ENCODE measurements at places on chromosomes 3 and 15.

DNA sequence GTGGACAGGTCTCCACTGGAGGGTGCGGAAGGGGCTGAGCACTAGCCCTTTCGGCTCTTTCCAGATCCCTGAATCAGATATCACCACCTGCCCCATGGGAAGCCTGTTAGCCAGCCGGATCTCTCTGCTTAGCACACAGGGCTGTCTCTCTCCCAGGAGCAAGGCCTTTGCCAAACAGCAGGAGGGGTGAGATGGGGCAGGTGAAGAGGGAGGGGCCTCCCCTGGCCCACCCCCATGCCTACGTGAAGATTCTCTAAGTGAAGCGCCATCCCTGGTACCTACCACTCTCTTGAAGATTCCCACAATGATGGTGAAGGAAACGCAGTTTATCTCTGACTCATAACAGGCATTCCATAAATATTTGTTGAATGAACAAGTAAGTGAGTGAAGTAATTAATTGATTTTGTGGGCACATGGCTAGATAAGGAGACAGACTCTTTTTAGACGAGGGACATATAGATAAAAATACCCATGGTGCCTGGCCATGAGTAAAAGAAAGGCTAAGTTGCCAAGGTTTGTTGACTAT, 19.6 kb upstream of the HCN4 start:
- no peak for DNase-seq

DNA sequence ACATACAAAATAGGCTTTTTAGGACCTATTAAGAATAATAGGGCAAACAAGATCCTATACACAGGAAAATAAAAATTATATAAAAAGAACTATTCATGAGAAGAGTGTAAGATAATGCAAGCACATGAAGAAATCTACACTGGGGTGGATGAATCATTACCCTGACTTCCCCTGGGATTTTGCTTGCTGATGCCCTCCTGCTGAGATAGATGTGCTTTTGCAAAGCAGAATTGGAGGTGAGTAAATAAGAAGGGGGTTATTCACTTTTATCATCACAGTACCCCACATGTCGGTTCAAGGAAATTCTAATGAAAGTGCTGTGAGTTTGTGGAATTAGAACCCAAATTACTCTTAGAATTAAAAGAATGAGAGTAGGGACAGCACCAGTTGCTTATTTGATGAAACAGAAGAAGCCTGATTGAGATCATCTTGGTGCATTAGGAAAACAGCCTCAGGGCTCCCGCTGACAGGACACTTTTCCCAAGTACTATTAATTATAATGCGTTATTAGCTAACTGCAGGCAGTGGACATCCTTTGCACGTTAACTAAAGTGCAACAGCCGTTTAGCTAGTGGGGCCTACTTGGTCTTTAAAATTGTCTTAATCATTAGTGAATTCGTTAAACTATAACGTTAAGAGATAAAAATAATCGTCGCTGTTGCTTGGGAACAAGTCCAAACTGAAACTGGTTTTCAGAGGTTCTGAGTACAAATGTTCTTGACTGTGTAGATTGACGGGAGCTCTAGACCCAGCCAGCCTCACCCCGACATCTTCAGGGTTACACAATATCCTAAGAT, 48.4 kb downstream of the SLC2A2 start:
- DNase-seq = no peak

- no peak for DNase-seq
Observed at GRCh38 chr3:73734211-73735089, 109.7 kb upstream of the PDZRN3 start.

DNA sequence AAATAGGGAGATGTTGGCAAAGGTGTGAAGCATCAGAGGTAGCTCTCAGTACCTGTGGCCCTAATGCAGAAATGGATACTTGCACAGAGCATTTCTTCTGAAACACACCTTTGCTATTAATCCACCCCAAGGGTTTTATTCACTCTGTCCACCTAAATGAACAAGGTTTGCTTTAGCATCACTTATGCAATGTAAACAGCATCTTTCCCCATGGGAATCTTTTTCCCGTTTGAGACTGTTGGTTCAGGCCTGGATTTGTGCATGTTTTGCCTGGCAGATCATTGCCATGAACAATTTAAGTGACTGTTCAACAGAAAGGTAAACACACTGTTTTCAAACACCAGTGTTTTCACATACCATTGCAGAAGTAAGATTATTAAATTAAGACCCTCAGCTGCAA, 508.3 kb downstream of the SOX2 start:
- no peak for DNase-seq

- DNase-seq = no peak
Observed at GRCh38 chr3:71611099-71611498, 27.6 kb upstream of the FOXP1 start.

GRCh38 chr15:57216288-57216687, 160.0 kb upstream of the CGNL1 start:
- no peak for DNase-seq

GRCh38 chr3:46369675-46370132, 1.0 kb upstream of the CCR5 start:
- DNase-seq = peak; percentile 33

DNA sequence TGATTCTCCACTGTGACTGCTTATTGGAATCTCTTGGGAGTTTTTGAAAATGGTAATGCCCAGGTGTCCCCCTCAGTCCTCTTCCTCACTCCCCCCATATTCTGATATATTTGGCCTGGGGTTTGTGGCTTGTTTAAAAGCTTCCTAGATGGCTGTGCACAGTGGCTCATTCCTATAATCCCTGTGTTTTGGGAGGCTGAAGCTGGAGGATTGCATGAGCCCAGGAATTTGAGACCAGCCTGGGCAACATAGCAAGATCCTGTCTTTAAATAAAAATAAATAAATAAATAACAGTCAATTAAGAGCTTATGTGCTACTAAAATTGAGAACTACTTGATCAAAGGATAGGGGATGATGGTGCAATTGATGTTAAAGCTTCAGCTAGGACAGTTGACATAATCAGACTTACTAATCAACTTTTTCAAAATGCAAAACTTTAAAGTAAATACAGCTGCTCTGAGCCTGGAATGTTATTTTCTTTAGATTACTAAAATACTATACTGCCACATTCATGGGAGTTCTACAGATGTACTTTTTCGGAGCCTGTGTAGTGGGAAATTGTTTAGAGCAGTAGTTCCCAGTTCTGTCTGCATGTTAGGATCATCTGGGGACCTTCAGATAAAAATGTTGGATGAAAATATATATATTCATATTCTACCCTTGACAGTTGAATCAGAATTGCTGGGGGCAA, 33.4 kb downstream of the ARIH1 start:
- DNase-seq = no peak

DNA sequence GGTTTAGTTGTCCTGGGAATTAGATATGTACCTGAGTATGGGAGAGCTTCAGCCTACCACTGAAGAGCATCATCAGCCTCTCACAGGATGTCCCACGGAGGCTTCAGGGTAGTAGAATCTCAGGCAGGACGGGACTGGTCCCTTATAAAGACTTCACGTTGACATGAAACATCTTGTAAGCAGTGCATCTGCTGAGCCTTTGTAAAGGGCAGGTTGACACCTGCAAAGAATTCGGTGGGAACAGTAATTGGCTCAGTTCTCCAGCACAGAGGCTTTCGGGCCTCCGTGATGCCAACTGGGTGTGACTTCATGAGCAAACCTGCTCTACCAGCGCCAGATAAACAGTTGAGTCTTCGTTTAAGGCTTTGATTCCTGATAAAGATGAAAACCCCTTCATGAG, 26.9 kb upstream of the AVEN start:
- DNase-seq = no peak

- no peak for DNase-seq
Observed at GRCh38 chr15:70336425-70337009, 238.8 kb upstream of the TLE3 start.

DNA sequence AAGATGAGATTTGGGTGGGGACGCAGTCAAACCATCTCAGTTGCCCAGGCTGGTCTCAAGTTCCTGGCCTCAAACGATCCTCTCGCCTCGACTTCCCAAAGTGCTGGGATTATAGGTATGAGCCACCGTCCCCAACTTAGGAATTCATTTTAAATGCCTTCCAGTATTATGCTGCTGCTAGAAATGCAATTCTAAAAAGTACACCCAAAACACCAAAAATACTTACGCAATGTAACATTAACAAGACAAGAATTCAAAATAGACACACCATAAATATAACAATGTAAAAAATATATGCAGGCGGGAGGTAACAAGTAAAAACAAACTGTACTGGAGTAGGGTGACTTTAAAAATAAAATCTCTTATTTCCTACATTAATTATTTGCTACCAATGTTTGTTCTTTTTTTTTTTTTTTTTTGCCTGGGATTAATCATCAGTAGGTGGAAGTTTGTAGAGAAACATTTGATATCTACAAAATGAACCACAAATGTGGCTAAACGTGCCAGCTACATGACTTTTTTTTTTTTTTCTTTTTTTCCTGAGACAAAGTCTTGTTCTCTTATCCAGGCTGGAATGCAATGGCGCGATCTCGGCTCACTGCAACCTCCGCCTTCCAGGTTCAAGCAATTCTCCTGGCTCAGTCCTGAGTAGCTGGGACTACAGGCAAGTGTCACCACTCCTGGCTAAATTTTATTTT, 56.8 kb downstream of the SETMAR start:
- no peak for DNase-seq

GRCh38 chr3:105806359-105806758, 62.5 kb downstream of the CBLB start:
- DNase-seq = no peak

DNA sequence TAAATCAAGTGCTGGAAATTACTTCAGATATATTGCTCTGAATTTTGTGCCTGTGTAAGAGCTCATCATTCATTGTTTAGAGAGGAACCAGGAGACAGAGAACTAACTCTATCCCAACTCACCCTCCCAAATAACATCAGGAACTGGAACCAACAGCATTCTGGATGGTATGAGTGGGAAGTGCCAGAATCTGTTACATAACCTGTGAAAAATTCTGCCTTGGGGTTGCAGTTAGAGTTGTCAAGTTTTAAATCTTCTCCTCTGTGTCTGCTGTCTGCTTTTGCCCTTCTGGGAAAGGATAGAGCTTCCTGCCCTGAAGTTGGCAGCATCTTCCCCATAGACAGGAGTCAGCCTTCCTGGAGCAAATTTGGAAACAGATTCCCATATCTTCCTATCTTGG, 41.2 kb downstream of the TIMP4 start:
- DNase-seq = no peak

- DNase-seq = no peak
Observed at GRCh38 chr3:188041193-188041592, 112.8 kb upstream of the LPP start.

DNA sequence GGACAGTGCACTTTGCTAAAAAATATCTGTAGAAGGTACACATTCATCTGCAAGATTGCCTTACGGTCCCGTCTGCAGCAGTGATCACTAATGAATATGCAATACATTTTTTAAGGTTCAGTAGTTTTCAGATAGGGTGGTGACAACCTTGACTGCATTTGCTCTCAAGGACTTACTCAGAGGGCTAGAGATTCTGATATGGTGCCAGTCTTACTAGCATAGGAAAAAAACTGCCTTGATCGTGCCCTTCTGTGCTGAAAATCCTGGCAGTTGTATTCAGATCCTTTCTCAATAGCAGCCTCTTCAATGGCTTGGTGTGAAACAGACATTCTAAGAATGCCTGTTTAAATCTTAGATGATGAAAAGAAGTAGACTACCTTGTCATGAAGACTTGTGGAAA, 411.9 kb upstream of the CCDC54 start:
- no peak for DNase-seq

- no peak for DNase-seq
Observed at GRCh38 chr15:61227950-61228936, 859 bp downstream of the RORA start.

GRCh38 chr15:99371180-99372103, 120.2 kb downstream of the LRRC28 start:
- DNase-seq = no peak

- no peak for DNase-seq
Observed at GRCh38 chr15:40932156-40932555, 3.0 kb downstream of the DLL4 start.

GRCh38 chr3:98565843-98566242, 27.6 kb downstream of the CPOX start:
- no peak for DNase-seq

DNA sequence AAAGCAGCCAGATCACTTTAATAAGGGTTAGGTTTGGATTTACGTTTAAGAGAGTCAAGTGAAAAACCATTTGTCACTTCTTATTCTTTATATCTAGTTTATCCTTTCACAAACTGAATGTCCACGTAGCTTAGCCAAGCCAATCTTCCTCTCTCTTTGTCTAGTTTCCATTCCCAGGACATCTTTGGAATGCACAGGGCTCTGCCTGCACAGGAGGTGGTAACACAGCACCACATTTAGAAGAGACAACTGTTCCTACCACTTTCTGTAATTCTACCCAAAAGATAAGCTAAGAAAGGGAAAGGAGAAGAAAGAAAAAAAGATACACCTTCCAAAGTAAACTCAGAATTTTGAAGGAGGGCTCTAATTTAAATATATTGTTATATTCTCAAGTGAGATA, 67.9 kb downstream of the IGSF11 start:
- no peak for DNase-seq

DNA sequence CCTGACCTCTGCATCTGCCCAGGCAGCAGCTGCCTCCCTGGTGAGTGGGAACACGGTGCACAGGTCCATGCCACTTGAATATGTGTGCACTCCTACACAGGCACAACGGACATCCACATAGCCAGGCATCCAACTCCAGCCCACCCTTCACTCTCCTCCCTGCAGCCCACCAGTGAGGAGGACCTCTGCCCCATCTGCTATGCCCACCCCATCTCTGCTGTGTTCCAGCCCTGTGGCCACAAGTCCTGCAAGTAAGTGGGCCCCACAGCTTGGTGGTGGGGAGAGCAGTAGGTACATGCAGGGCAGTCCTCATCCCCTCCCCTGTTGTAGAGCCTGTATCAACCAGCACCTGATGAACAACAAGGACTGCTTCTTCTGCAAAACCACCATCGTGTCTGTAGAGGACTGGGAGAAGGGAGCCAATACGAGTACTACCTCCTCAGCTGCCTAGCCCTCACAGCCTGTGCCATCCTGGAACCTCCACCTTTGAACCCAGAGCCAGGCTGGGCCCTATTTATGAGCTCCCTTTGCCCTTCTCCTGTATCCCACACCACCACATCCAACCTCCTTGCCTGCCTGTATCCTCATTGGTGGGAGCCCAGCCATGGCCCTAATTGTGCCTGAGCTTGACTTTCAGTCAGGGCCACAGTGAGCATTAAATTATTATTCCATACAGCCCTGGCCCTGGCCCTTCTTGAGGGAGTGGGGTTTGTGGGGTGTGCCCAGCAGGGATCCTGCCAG, 1.5 kb upstream of the AMIGO3 start:
- DNase-seq = no peak

- DNase-seq = no peak
Observed at GRCh38 chr3:125434582-125435011, 59.5 kb upstream of the ZNF148 start.

- DNase-seq = no peak
Observed at GRCh38 chr3:60282866-60283265, 968.4 kb downstream of the FHIT start.

Measured in activated CD4-positive, alpha-beta T cell treated with anti-CD3 and anti-CD28 coated beads, Interleukin-2, amount 10 ng/mL, durations not matched to agents 7 days and 5 days (primary cell).